ENCODE measurements at places on chromosomes 3 and 15. TPM values are rescaled to one million over a fixed set of nuclear protein-coding genes. Genes with fewer than 3 reads are reported as not detected.

PEX5L gene
- total RNA-seq: 0.78 TPM

KNG1 gene
- 3.2 TPM for total RNA-seq

CYFIP1 gene
- 143 TPM for total RNA-seq

ASB14 gene
- not detected for total RNA-seq

LRRC31 gene
- total RNA-seq: 63.8 TPM

CCR9 gene
- total RNA-seq: not detected

CILP gene
- 2.7 TPM for total RNA-seq

KIF7 gene
- total RNA-seq: 9.4 TPM

MORC1 gene
- total RNA-seq: not detected

FAM107A gene
- 24.1 TPM for total RNA-seq

TMEM212 gene
- not detected for total RNA-seq

DCLK3 gene
- 0.06 TPM for total RNA-seq

CPB1 gene
- 0.70 TPM for total RNA-seq

ZNF774 gene
- 15.4 TPM for total RNA-seq

CDCP1 gene
- total RNA-seq: 57.6 TPM

TRH gene
- not detected for total RNA-seq

GRM7 gene
- total RNA-seq: 0.09 TPM

TOMM70 gene
- total RNA-seq: 50.4 TPM

RBP2 gene
- 3.5 TPM for total RNA-seq

MUC13 gene
- total RNA-seq: 923 TPM

XCR1 gene
- 0.20 TPM for total RNA-seq

OR5K2 gene
- total RNA-seq: not detected

GPR149 gene
- not detected for total RNA-seq

IL17RD gene
- 14.8 TPM for total RNA-seq

SMCO1 gene
- total RNA-seq: not detected

FOXB1 gene
- total RNA-seq: not detected

WDR53 gene
- total RNA-seq: 5.8 TPM

TLR9 gene
- 0.89 TPM for total RNA-seq

TP63 gene
- 0.57 TPM for total RNA-seq

GOLGA8K gene
- 1.2 TPM for total RNA-seq

RTP3 gene
- not detected for total RNA-seq

All from mucosa of descending colon (tissue), 3 donors.